ENCODE measurements at places on chromosomes 1 and 21. TPM values are rescaled to one million over a fixed set of nuclear protein-coding genes. Genes with fewer than 3 reads are reported as not detected.

Gene USP24
- 38.0 TPM for total RNA-seq

Gene GSTM5
- total RNA-seq = not detected

Gene TIE1
- not detected for total RNA-seq

Gene HPCA
- not detected for total RNA-seq

Gene RUNX3
- not detected for total RNA-seq

Gene SPRR3
- not detected for total RNA-seq

Gene TNFRSF1B
- total RNA-seq = not detected

Gene TRIM17
- total RNA-seq = not detected

Gene CLCNKB
- not detected for total RNA-seq

Gene TGFBR3
- 12.0 TPM for total RNA-seq

Gene ELAVL4
- not detected for total RNA-seq

Gene LINGO4
- 0.10 TPM for total RNA-seq

Gene KRTAP19-3
- not detected for total RNA-seq

Gene TMEM125
- total RNA-seq = 3.8 TPM

Gene KDM1A
- 64.2 TPM for total RNA-seq

Gene IFI6
- total RNA-seq = 3.8 TPM

Gene GNG4
- total RNA-seq = 3.0 TPM

Gene TMEM200B
- total RNA-seq = not detected

Gene HSD11B1
- total RNA-seq = 0.39 TPM

Gene SDCCAG8
- 128 TPM for total RNA-seq

Gene TMPRSS3
- 2.4 TPM for total RNA-seq

Gene FAM163A
- total RNA-seq = not detected

Gene MRAP
- not detected for total RNA-seq

Gene ACKR1
- total RNA-seq = 47.6 TPM

Gene RAVER2
- 5.9 TPM for total RNA-seq

Gene LAMC2
- total RNA-seq = 751 TPM

Gene LCE2D
- total RNA-seq = not detected

Gene TMEM81
- 4.2 TPM for total RNA-seq

Gene GGPS1
- total RNA-seq = 74.8 TPM

Gene CLCA4
- total RNA-seq = not detected

Gene ATP1A4
- total RNA-seq = not detected

Gene MAP1LC3C
- not detected for total RNA-seq

Gene CYYR1
- not detected for total RNA-seq

Gene ALG6
- 6.0 TPM for total RNA-seq

Gene HEYL
- total RNA-seq = not detected

Gene TMEM82
- not detected for total RNA-seq

Gene NPPA
- total RNA-seq = not detected

Gene TACSTD2
- 14.8 TPM for total RNA-seq

Gene PLEKHN1
- 7.9 TPM for total RNA-seq

Gene SDC3
- 21.7 TPM for total RNA-seq

Gene GPR25
- 0.25 TPM for total RNA-seq

Gene SLC5A9
- not detected for total RNA-seq

Data from MCF 10A (cell line).